ENCODE measurements at places on chromosomes 3 and 15.

DNA sequence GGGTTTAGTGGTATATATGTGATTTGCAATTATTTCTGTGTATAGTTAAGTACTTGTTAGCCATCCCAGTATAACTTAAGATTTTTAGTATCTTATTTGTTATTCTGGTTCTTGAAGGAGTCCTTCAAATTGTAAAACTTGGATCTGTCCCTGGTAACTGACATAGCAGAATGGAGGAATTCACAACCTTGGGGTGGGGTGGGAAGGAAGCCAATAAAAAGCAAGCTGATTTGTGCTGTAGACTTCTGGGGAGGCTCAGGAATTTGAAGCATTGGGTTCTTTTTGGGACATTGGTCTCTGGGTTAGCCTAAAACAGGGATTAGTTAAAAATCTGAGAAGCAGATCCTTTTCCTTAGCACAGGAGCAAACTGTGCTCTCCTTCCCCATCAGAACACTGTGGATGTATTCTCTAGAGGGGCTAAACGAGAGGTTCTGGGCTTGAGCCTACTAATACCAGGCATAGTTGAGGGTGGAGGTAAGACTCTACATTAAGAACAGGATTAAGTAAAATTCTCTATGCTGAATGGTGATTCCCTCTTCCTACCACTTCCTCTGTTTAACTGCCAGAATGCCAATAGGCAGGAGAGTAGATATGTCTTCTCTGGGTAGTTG lies 42.2 kb downstream of the GMPS start:
- no peak for DNase-seq

GRCh38 chr3:192494174-192494573 lies 233.2 kb downstream of the FGF12 start:
- DNase-seq = no peak

DNA sequence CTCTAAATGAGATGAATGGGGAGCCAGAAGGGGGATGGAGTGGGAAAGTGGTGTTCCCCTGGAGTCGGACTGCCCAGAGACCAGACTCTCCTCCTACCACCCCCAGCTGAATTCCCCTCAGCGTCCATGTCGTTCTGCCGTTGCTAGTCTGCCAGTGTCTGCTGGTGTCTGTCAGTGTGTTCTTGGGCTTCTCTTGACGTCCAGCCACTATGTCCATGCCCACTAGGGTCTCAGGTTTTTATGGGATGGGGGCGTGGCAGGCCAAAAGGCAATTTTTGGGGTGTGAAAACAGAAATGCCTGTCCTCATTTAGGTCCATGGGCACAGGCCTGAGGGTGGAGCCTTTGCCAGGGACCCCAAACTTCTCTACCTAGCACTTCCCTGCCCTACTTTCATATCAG lies 589.6 kb downstream of the IGSF11 start:
- DNase-seq = no peak

DNA sequence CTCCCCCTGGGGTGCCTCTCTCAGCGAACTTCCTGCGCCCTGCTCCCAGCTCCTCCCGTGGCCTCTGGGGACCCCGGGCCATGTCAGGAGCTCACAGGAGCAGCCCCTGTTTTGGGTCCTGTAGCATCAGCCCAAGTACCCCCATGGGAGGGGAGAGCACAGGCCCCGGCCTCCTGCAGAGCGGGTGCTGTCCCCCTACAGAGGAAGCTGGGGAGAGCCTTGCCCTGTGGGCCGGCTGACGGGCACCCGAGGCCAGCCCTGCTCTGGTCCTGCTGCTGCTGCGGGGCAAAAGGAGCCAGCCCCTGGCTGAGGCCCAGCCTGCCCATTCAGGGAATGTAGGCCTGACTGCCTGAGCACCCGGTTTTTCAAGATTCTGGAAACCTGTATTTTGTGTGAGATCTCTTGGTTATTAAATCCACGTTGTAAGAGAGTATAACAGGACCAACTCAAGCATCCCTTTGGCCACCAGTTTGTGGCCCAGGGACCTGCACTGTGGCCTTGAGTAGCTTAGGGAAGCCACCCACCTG lies 12.4 kb downstream of the PLXNA1 start:
- DNase-seq = no peak

GRCh38 chr3:124558991-124559845 lies 171.0 kb upstream of the UMPS start:
- DNase-seq = peak; percentile 80

GRCh38 chr3:41882956-41883355 lies 78.9 kb downstream of the ULK4 start:
- DNase-seq = no peak

DNA sequence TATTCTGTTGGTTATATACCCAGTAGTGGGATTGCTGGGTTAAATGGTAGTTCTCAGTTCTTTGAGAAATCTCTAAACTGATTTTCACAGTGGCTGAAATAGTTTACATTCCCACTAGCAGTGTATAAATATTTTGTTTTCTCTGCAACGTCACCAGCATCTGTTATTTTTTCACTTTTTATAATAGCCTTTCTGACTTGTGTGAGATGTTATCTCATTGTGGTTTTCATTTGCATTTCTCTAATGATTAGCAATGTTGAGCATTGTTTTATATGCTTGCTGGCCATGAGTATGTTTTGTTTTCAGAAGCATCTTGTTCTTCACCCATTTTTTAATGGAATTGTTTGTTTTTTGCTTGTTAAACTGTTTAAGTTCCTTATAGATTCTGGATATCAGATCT lies 612.7 kb upstream of the SGO1 start:
- no peak for DNase-seq

GRCh38 chr3:11558002-11558401 lies 85.7 kb downstream of the VGLL4 start:
- DNase-seq = peak; percentile 71

GRCh38 chr3:32334675-32335074 lies 57.0 kb upstream of the CMTM7 start:
- DNase-seq = no peak

- no peak for DNase-seq
These were observed 2.2 kb downstream of the LTF start for GRCh38 chr3:46462511-46462910.

DNA sequence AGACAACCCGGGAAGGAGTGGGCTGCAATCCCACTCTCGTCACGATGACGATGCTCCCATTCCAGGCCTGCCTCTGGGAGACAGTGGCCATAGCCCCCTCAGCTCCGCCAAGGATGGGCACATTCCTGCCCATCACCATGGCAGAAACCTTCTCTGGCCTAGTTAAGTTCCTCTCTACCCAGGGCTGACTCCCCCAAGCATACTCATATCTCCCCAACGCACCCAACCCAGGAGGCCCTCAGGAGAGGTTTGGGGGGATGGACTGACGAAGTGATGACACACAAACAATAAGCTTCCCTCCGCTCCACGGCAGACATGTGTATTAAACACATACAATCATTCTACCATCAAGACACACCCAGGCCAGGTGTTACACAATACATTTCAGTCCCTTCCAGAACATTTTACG lies 60.1 kb downstream of the VGLL4 start:
- peak; percentile 25 for DNase-seq

GRCh38 chr3:127458696-127459604 lies 131.6 kb downstream of the TPRA1 start:
- peak; percentile 15 for DNase-seq

DNA sequence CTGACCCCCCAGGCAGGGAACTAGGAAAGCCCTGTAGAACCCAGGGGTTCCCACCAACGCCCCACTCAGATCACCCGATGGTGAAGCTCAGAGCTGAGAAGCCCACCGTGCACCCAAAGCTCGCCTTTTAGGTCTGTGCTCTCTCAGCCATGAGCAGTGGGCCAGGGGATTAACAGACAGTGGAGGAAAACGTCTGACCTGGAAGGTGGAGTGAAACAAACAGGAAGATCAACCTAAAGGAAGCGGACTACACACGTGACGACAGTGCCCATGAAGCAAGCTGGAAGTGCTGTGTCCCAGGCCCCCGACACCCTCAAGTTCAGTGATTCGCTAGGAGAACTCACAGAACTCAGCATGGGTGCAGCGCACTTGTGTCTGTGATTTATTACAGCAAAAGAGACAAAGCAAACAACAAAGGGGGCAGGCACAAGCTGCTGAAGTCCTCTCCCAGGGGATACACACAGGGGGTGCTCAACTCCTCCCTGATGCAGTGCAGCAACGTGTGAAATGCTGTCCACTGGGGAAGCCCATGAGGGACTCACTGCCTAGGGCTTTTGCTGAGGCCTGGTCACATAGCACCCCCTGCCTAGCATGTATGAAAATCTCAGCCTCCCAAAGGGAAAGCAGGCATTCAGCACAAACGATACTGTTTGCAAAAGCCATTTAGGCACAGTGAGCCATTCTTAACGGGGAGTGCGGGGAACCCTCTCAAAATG lies 43.5 kb downstream of the CFAP92 start:
- no peak for DNase-seq

DNA sequence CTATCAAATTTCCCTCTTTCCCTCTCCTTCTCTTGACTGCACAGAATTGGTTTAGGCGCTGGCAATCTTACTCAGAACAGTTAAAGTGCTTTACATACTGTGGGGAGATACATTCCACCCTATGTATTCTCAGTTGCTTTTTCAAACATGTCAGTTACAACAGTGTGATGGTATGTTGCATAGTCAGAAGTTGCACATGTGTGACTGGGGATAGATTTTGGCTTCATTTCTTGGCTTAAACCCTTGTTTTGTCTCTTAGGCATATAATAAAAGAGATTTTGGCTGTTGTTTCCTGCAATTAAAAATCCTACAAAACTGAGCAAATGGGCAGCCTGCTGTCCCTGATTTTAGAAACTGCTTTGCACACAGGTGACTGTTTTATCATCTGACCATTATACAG lies 86.7 kb downstream of the PIK3R4 start:
- no peak for DNase-seq
